ENCODE measurements at places on chromosomes 7 and 10.

GRCh38 chr7:151940048-151940811, 16.0 kb upstream of the GALNTL5 start:
- no peak for DNase-seq

- no peak for DNase-seq
These were observed 194.2 kb downstream of the SNX13 start for GRCh38 chr7:17746020-17746530.

- DNase-seq: no peak
These were observed 52.4 kb downstream of the PARP12 start for GRCh38 chr7:140010194-140010895.

DNA sequence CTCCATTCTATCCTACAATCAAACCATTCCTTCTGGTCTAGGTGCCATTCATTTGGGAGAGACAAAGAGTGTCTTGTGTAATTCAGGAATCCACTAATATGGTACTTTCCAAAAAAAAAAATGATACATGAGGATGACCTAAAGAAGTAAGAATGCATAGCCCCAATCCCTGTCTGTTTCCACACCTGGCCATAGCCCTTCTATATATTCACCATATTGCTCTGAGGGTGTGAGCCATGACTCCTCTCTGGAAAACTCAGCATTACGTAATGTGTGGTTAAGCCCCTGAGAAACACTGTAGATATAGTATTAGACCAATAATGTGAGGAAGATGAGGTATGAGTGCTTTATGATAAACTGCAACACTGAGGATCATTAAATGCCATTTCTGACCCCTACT, 592.7 kb downstream of the INHBA start:
- DNase-seq: no peak
